ENCODE measurements at places on chromosomes 11 and 22.

DNA sequence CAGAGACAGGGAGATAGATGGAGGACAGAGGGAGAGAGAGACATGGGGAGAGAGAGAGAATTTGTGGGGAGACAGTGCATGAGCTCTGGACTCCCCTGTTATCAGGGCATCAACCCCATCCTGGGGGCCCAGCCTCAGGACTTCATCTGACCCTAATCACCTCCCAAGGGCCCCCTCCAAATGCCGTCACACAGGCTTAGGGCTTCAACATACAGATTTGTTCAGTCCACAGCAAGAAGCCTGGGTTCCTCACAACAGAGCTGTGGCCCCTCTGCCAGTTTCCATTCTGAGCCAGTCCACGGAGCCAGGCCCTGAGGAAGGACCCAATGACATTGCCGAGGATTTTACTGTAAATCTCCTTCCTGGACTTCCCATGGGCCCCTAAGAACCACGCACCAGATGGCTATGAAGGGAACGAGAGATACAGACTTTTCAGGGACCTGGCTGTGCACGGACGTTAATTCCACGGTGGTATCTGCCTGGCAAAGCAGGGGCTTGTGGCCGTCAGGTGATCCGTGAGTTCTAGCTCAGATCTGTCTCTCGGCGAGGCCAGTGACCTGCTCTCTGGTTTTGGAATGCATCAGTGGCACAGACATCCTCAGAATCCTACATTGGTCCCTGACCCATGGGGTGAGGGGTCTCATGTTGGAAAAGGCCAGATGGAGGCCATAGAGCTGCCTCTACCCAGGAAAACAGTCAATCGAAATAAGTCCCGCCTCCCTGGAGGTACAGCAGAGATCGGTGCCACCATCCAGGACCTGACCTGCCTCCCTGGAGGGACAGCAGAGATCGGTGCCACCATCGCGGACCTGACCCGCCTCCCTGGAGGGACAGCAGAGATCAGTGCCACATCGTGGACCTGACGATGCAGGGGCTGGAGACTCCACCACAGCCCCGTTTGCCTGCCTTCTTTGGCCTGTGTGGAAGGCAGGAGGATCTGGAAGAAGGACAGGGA, 8.7 kb upstream of the B4GALNT4 start:
- DNase-seq: no peak

- no peak for DNase-seq
These were observed 38.1 kb upstream of the CARD18 start for GRCh38 chr11:105177658-105178057.

GRCh38 chr11:79708319-79708932, 267.6 kb upstream of the TENM4 start:
- DNase-seq: no peak

DNA sequence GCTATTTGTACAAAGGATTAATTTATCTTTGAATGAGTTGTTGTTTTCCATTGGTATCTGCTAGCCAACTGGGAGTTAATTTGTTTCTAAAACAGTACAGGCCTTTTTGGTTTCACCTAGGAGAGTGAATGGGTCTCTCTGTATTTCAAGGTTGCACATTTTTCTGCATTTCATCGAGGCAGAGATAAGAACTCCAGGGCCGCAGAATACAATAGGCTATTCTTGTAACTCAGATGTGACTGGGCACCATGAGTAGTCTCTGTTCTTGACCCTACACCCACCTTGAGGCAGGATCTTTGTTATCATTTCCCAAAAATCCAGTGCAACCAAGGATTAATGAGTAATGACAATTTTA, 51.7 kb upstream of the OR9Q1 start:
- no peak for DNase-seq

DNA sequence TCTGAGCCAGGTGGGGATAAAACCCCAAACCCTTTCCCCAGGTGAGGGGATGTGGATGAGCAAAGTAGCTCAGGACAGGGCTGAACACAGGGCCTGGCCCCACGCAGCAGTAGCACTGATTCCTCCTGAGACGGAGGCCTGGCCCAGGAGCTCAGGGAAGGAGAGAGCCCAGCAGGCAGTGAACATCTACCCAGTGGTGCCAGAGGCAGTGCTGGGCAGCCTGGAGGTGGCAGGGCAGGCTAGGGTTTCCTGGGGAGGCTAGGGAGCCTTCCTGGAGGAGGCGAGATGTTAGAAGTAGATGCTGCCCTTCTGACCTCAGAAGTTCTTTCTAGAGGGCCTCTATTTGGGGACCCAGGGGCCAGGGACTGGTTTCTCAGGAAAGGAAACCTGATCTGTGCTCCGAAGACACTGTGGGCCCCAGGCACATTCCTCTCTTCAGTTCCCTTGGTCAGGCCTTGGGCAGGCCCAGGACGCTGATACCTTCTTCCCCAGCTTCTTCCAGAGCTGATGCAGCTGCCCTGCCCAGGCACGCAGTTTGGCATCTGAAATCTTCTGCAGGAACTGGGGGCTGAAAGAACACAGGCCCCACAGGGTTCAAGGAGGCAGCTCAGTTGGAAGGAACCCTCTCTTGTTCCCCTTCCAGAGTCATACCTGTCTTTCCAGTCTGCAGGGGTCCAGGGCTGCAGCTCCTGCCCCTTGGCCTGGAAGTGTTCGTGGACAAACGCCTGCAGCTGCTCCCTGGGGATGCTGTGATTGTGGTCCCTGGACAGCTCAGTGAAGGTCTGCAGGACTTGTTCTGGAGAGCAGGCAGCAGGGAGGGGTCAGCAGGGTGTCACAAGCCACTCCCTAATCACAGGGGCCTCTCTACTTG, 16.8 kb downstream of the TREH start:
- no peak for DNase-seq

DNA sequence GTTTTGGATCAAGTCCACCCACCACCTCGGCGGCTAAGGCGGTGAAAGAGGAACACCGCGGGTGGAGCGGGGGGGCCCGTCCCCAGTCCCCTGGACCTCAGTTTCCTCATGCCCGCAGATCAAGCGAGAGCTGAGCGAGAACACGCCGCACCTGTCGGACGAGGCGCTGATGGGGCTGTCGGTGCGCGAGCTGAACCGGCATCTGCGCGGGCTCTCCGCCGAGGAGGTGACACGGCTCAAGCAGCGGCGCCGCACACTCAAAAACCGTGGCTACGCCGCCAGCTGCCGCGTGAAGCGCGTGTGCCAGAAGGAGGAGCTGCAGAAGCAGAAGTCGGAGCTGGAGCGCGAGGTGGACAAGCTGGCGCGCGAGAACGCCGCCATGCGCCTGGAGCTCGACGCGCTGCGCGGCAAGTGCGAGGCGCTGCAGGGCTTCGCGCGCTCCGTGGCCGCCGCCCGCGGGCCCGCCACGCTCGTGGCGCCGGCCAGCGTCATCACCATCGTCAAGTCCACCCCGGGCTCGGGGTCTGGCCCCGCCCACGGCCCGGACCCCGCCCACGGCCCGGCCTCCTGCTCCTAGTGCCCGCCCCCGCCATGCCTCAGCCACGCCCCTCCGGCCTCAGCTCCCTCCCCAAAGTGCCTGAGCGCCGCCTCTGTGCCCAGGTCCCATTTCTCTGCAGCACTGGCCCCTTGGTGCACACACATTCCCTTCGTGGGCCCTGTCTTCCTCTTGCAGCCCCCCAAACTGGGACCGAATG, 12.7 kb downstream of the MAFF start:
- DNase-seq: peak; percentile 61

GRCh38 chr11:125117429-125117828, 6.0 kb upstream of the TMEM218 start:
- no peak for DNase-seq

DNA sequence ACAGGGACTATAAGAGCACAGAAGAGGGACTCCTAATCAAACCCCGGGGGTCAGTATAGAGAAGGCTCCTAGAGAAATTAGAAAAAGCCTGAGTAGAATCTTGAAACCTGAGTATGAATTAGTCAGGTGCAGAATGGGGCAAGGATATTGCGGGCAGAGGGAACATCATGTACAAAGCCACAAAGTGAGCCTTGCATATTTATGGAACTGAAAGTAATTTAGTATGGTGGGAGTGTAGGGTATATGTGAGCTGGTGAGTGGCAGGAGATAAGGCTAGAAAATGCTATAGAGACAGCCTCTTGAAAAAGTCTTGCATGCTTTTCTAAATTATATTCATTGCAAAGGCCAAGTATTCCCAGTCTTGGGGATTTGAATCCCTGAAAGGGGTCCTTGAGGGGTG, 93.7 kb downstream of the STIM1 start:
- DNase-seq: no peak
